ENCODE measurements at places on chromosomes 13 and 19.

DNA sequence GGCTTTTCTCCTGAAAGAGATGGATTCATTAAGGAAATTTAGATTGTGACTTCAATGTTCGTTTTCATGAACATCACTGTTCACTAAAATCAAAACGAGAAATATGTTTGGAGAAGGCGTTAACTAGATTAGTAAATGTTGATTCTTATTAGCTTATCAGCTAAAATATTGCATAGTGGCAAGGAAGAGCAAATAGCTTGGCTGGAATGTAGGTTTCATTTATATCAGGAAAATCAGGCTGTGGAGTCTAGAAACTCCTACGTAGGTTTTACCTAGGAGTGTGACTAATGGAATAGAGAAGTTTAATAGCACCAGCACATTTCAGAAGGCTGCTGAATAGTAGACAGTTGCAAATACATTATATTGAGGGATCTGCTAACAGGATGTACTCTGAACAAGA lies 344.9 kb downstream of the LIG4 start:
- DNase-seq: no peak

- DNase-seq: no peak
Observed at GRCh38 chr13:21897161-21897560, 226.3 kb downstream of the FGF9 start.

- no peak for DNase-seq
Observed at GRCh38 chr13:99153219-99153618, 47.4 kb upstream of the UBAC2 start.

DNA sequence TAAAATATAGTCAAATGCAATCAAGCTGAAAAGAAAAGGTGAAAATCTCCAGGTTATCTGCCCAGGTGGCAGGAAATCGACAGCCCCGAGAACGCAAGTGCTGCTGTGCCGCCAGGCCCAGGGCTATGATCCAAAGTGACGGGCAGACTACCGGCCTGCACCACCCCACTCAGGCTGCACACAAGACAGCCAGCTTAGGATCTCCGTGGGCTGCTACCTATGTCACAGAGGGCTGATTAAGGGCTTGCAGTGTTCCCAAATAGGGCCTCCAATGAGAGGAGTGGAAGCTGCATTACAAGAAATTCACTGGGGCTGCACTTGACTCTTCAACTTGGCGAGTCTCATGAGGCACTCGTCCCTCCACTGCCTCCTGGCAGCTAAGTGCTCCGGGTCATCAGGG lies 121.8 kb downstream of the CRYL1 start:
- no peak for DNase-seq
